ENCODE measurements at places on chromosomes 5 and 9.

DNA sequence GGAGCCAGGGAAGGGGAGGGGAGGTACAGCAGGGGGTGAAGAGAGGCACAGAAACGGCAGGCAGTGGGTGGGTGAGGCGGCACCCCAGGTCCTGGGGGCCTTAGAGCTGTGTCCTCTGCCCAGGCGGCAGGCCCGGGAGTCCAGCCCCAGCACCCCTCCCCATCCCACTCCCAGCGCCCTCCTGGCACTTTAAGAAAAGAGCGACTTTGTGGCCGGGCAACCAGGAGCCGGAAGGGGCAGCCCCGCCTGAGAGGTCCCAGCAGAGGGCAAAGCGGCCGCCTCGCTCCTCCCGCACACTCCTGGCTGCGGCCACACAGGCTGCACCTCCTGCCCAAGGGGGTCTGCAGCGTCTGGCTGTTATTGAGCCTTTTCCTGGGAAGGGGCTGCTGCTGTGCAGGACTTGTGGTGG is 42.6 kb downstream of the NACC2 start:
- DNase-seq, result no peak

GRCh38 chr5:88377705-88378656 is 109.3 kb upstream of the TMEM161B start:
- no peak for DNase-seq

- no peak for DNase-seq
Measured at GRCh38 chr5:151234476-151235238, 10.8 kb upstream of the CCDC69 start.

DNA sequence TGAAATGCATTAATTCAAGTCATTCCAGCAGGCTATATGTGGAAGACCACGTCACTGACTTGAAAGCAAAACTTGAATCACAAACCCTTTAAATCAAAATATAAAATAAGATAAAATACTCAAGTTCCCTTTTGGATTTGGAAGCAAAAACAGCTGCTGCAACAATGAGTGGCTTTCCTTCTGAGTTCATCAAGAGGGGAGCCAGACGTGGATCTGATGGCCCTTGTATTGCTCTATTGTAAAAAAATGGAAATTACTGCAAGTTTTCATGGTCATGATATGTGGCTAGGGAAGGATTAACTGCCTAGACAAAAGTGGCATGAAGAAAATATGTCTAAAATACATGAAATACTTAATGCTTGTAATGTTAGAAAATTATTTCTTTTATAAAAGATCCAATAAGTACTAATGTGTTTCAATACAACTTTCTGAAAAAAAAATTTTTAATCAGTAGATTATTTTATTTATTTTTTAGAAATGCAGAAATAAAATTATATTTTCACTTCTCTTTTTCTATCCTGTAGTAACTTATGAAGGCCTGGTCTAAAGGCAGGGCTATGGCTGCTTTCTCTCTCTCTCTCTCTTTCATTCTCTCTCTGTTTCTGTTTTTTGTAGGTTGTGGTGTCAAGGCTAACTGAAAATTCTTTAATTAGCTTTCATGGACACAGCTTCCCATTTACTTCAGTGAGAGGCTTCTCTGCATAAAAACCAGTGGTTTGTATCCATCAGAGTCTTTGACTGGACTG is 24.0 kb downstream of the LIX1 start:
- DNase-seq, result no peak

DNA sequence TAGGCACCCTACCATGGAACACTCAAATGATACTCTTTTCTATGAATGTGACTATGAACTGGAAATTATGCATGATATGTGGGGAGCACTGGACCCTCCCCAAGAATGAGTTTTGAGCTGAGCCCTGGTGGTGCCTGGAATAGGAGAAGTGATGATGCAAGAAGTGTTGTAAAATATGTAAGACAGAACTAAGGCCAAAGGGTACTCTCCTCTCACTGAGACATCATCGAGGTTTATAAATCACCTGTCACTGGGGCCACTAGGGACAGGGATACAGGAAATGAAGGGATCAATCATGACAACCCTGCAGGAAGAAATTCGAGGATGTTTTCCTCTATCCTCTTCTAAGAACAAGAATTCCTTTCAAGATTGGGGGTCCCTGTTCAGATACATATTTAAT is 45.4 kb downstream of the PCSK1 start:
- DNase-seq, result no peak

GRCh38 chr9:6758498-6759184 is 868 bp downstream of the KDM4C start:
- DNase-seq, result peak; percentile 39

DNA sequence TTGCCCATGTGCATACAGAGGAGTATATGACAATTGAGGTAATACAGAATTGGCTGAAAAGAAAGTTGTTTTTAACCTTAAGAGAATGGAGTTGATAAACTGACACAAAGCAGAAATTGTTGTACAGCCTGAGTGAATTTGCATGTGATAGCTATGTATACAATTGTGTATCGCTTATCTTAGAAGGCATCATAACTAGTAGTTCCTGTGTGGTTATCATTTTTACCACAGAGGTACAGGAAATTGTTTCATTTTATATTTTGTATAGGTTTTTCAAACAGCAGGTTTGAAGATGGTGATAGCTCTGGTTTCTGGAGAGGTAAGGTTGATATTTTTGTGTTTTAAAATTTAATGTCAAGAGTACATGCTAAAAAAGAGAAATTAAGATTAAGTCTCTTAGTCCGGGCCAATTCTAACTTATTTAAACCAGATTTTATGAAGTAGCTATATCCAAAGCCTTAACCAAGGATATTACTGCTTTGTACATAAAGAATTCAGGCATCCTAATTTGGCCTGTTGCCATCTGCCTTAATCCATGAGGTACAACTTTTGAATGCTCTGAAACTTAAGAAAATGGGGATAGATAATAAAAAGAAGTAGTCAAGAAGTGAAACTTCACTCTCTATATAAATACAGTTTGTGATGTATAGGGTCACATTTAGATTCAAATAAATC is 26.0 kb downstream of the DDX4 start:
- DNase-seq, result no peak

DNA sequence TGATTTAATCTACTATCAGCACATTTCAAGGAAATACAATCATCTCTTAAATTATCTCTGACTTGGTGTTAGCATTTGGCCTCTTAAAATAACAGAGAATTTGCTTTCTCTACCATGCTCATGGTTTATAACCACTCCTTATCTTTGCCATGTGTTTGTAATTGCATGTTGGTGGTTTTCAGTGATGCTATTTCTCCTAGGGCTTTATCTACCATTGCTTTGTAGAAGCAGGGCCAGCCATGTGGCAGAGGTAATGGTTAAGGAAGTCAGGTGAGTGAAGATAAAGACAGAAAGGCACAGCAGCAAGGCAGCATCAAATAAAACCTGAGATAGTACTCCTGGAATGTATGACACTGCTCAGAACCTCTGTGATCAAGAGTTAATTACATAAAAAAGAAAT is 206.2 kb downstream of the FER start:
- DNase-seq, result no peak

GRCh38 chr9:30197954-30198353 is 2186.5 kb upstream of the ACO1 start:
- no peak for DNase-seq

GRCh38 chr5:37776826-37777225 is 63.0 kb downstream of the GDNF start:
- no peak for DNase-seq

- no peak for DNase-seq
Measured at GRCh38 chr9:94981723-94982090, 255.2 kb downstream of the AOPEP start.

DNA sequence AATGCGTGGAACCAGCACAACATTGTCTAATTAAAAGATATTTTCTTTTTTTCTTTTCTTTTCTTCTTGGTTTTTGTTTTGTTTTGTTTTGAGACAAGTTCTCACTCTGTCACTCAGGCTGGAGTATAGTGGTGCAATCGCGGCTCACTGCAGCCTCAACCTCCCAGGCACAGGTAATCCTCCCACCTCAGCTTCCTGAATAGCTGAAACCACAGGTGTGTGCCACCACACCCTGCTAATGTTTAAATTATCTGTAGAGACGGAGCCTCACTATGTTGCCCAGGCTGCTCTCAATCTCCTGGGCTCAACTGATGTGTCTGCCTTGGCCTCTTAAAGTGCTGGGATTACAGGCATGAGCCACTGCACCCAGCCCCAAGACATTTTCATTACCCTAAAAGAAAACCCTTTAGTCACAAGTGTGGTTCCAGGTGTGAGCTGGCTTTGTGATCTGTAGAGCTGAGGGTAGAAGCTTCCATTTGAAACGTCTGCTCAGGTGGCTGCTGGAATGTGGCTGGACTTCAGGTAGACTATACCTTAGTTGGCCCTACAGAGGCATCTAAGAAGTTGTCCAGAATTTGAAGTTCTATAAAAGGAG is 19.1 kb upstream of the NEK6 start:
- DNase-seq, result no peak

- no peak for DNase-seq
Measured at GRCh38 chr5:12323637-12324229, 419.5 kb upstream of the CTNND2 start.
